ENCODE measurements at places on chromosomes 3 and 15. TPM values are rescaled to one million over a fixed set of nuclear protein-coding genes. Genes with fewer than 3 reads are reported as not detected.

DNA sequence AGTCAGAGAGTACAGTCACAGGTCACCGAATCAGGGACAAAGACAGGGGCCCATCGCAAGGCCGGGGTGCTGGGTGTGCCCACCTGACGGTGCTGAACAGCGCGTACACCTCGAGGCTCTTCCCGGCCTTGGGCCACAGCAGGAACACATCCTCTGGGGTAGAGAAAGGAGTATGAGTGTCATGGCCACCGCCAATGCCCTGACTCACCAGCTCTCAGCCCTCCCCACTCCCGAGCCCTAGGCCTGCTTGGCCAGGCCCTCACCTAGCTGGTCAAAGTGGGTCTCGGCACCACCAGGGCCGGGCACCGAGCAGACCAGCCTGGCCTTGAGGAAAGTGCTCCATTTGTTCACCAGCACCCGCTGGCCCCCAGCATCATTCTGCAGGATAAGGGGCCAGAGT, 4.2 kb downstream of the SEMA3G start:
- no peak for DNase-seq

DNA sequence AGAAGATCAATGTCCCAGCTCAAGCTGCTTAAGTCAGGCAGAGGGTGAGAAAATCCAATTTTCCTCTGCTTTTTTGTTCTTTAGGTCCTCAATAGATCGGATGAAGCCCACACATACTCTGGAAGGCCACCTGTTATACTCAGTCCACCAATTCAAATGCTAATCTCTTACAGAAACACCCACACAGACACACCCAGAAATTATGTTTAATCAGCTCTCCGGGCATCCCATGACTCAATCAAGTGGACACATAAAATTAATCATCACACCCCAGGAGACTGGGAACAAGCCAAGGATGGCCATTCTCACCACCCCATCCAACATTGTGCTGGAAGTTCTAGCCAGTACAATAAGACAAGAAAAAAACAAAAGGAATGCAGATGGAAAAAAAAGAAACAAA, 67.8 kb upstream of the SLC24A5 start:
- no peak for DNase-seq

DNA sequence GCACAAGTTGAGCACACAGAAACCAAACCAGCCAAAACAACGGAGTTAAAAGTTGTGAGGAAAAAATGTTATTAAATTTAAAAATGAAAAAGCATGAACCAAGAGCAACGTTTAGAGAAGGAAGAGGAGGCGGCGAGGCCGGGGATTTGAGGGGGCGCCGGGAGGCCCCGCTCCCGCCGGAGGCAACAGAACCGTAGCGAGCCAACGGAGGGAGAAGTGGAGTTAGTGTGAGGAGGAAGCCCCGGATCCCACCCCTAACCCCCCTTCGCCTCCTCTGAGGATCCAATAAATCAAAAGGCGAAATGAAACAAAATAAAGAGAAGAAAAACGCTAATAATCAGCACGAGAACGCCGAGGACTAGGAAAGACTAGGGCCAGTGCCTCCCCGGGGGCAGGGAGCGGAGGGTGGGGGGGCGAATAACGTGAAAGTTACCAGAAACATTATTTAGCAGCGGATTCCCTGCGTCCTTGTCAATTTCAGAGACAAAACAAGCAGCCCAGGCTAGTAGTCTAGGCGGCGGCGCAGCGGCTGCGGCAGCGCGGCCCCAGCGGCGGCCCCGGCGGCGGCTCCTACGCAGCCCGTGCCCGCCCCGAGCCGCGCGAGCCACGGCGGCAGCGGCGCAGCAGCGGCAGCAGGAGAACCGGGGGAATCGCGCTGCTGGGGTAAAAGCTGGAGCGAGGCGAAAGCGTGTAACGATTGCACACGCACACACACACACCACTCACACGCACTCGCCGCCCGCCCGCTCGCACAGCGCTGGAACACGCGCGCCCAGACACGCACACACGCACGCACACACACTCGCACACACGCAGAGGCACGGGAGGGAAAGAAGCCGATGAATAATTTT, 1.7 kb downstream of the MEIS2 start:
- DNase-seq, result peak; percentile 56

GRCh38 chr15:68515371-68516095, 63.3 kb upstream of the CORO2B start:
- DNase-seq, result no peak

The ST8SIA2 gene
- not detected for total RNA-seq

DNA sequence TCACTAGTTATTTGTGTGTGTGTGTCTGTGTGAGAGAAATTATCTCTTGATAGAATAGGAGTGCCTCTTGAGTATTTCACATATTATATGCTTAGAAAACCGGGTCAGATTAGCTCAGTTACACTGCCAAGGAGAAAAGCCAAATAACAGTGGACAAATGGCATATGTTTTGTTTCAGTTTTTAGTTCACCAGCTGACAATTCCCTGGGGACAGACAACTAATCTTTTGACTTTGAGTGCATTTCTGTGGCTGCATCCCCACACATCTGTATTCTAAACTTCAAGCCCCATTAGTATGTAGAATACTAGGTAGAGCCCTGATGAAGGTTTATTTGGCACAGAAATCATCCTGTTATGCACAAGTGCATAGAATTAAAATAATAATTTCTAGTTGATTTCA, 227.7 kb upstream of the CNTN3 start:
- DNase-seq, result no peak

- peak; percentile 95 for DNase-seq
Measured at GRCh38 chr3:190941694-190942260, 79.3 kb upstream of the GMNC start.

DNA sequence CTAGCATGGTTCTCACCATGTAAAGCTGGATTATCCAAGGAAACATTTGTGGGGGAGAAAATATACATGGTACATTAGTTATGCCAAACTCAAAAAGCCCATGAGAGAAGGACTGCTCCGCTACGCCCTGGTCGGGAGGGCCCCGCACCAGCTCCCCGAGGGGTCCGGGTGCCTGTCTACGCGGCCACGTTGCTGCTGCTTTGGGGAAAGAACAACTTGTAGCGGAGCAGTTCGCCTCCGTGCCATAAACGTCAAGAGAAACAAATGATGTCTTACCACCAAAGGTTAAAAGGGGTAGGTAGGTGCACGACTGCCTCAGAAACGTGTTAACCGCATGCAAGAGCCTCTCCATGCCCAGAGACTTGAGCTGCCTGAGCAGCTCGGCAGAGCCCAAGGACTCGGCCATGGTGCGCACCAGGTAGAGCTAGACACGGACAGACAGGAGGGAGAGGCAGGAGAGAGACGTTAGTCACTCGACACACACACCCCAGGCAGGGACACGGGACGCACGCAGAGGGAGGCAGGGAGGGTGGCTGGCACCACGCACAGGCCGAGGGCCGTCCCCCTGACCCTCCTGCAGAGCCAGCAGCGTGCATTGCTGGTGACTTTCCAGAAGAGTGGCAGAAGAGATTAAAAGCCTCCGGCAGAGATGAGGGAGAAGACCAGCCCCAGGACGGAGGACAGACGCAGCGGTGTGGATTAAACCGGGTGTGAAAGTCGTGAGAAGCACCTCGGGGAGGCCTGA, 63.4 kb downstream of the CYFIP1 start:
- DNase-seq, result no peak

DNA sequence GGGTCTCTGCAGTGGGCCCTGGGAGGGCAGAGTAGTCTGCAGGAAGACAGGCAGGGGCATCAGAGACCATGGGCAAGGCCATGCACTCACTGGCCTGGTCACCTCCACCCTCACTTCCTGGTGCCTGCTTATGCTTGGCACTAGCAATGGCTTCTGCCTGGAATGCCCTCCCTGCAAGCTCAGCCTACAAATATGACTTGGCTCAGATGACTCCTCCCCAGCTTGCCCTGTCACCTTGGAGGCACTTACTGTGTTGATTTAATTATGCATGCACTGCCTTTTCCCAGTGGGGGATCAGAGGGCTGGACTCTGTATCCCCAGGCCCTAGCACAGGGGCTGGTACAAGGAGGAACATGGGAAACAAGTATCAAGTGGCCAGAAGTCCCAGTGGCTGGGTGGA, 7.8 kb downstream of the C3orf18 start:
- peak; percentile 48 for DNase-seq

DNA sequence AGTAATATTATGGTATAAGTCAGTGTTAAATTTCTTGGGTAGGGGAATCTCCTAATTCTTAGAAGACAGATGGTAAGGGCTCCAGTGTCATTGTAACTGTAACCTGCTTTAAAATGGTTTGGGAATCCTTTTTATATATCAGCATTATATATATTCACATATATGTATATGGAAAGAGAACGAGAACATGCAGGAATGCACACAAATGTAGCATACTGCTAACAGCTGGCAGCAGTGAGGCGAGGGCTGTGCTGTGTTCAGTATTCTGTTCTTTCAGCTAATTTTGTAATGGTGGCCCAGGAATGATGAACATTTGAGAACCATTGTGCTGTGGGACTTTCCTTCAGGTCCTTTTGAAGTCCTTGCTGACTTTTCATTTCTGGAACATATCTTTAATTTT, 60.8 kb downstream of the EEFSEC start:
- DNase-seq, result no peak

DNA sequence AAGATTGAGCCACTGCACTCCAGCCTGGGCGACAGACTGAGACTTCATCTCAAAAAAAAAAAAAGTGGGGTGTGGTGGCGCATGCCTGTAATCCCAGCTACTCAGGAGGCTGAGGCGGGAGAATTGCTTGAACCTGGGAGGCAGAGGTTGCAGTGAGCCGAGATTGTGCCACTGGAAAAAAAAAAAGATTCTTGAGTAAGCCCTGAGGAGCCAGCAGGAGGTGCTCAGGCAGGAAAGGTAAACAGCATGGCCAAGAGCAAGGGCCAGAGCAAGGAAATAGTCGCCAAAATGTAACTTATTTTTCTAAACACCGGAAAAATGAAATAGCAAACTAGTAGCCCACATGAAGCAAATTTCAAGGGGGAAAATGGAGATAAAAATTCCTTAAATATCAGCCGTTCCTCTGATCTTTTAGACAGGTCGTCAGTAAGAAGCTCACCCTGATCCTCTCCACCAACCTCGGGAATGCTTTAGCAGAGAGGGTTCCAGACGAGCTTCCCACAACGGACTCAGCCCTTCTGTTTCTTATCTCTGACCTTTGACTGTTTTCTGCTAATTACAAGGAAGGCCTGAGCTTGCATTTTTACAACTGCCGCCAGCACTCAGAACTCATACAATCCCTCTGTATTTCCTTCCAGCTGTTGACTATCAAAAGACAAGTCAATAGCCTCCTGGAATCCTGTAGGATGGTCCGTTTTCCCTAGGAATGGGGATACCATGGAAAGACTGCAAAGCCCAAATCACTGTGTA, 45.0 kb upstream of the AKAP13 start:
- no peak for DNase-seq

The HRG gene
- not detected for total RNA-seq

The GOLGA6L7 gene
- total RNA-seq, result not detected

The SV2B gene
- not detected for total RNA-seq

DNA sequence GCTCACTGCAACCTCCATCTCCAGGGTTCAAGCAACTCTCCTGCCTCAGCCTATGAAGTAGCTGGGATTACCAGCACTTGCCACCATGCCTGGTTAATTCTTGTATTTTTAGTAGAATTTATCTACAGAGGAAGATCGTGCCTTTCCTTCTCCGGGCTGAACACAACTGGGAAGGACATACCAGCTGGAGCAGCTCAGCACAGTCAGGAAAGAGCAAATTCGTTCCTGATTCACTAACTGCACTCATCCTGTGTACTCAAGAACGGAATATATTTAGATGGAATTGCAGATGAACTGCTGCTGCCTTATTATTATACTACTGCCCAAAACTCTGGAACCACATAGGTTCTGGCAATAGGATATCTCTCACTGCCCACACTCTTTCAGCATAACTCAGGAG, 27.1 kb upstream of the P4HTM start:
- DNase-seq, result no peak

GRCh38 chr15:88376574-88377174, 90.5 kb downstream of the MRPL46 start:
- DNase-seq, result no peak

DNA sequence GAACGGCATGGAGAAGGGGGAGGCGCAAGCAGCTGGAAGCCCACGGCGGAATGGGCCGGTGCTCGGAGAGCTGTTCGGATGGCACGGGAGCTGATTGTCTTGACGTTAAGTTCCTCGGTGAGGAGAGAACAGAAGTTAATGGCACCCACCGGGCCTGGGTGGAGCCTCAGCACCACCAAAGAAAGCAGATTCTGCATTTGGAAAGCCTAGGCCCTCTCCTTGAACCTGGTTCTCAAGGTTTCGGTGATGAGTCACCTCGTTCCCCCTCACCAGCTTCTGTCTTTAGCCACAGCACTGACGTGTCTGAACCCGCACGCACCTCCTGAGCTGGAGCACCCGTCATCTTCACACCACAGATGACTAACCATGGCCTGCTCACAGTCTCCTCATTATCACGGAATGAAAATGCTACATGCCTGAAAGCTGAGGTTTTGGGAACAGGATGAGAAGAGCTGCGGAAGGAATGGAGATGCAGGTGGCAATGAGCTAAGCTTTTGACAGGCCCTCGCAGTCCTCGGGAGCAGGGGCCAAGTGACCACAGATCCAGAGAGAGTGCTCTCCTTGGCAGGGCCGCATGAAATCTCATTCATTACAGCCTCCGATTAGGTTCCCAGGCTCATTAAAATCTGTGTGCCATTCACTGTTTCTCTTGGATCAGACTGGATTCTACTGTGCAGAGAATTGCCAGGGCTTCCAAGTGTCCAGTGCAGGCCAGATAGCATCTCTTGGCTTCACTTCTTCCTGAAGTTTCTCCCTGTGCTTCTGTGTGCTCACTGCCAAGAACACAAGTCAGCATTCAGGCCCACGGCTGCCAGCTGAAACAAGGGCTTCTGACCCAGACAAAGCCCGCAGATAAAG, 96.3 kb upstream of the DLG1 start:
- peak; percentile 72 for DNase-seq

The VPS18 gene
- total RNA-seq, result 57.3 TPM

The TERB2 gene
- not detected for total RNA-seq

- no peak for DNase-seq
Measured at GRCh38 chr15:25863111-25863967, at the start of gene ATP10A. TSS of gene ATP10A (minus strand) at chr15:25863327. CDS start at chr15:25863096, 231 bp downstream.

DNA sequence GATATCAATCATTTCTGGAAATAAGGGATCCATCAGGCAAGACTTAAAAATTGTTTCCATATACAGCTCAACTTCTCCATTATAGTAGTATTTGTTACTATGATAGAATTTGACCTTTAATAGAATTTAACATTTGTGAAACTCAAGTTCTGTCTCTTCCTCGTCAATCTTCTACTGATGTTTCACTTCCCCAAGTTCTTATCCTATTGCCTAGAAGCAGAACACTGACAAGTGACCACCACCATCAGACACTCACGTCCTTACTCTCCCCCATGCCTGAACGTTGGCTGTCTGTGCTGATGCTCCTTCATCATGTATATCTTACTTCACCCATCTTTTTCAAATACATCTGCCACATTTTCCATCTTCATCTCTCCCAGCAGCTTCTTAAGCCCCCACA, 26.6 kb upstream of the TAFA4 start:
- no peak for DNase-seq

GRCh38 chr3:49724586-49724985, 835 bp upstream of the GMPPB start:
- DNase-seq, result no peak

GRCh38 chr3:45214061-45214680, 11.9 kb downstream of the TMEM158 start:
- DNase-seq, result no peak

Data from G401 (cell line).